ENCODE measurements at places on chromosomes 3 and 15. TPM values are rescaled to one million over a fixed set of nuclear protein-coding genes. Genes with fewer than 3 reads are reported as not detected.

The PRICKLE2 gene
- 2.6 TPM for total RNA-seq

The MAGEL2 gene
- total RNA-seq = not detected

The LHFPL4 gene
- 0.06 TPM for total RNA-seq

The ENTPD3 gene
- not detected for total RNA-seq

The FEZF2 gene
- total RNA-seq = not detected
